ENCODE measurements at places on chromosomes 2 and 18.

- H3K4me3 ChIP-seq, result no peak overlapping the region
- no peaks in the 10 kb centered on the region for H3K36me3 ChIP-seq
These were observed 94.3 kb downstream of the HNRNPLL start for GRCh38 chr2:38508311-38509039.

DNA sequence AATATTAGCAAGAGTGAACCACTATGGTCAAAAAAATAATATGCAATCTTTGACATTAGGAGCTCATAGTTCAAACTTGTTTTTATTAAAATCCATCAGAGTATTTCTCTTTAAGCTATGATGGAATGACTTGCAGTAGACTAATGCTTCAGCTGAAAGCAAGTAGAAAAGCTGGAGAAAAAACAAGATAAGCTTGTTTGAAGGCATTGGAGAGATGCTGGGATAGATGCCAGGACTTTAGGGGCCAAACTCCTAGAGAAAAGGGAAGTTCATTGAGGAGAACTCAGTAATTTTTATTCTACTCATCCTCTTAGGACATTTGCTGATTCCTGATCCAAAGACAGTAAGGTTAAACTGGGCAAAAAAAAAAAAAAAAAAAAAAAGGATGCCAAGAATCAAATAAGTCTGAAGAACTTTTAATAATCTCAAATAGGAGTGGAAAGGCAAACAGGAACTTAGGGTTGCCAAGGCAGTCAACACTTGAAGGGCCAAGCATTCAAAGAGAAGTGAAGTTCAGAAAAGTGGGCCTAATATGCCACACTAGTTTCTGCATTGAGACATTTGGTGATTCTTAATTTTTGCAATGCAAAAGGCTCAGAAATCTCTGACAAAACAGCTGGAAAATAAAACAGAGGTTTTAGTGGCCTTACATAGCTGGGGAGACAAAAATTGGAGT is 19.7 kb upstream of the AFF3 start:
- no peak overlapping the region for H3K4me3 ChIP-seq
- H3K27me3 ChIP-seq, result no peaks in the 10 kb centered on the region
- H3K4me1 ChIP-seq, result no peaks in the 10 kb centered on the region

GRCh38 chr2:26672112-26672817 is 20.3 kb upstream of the KCNK3 start:
- H3K36me3 ChIP-seq, result no peaks in the 10 kb centered on the region
- H3K4me1 ChIP-seq, result no peaks in the 10 kb centered on the region
- no peak overlapping the region for H3K4me3 ChIP-seq
- H3K27me3 ChIP-seq, result no peaks in the 10 kb centered on the region

- H3K4me1 ChIP-seq, result peaks cover 39% of the 10 kb centered on the region
- no peaks in the 10 kb centered on the region for H3K27me3 ChIP-seq
- no peak overlapping the region for H3K27ac ChIP-seq
- no peaks in the 10 kb centered on the region for H3K36me3 ChIP-seq
These were observed 227.0 kb upstream of the COPS8 start for GRCh38 chr2:236858661-236859060.

Measured in Karpas-422 (cell line).